ENCODE measurements at places on chromosomes 3 and 15.

- peak; percentile 10 for DNase-seq
Observed at GRCh38 chr3:165983284-165983683, 146.1 kb upstream of the BCHE start.

DNA sequence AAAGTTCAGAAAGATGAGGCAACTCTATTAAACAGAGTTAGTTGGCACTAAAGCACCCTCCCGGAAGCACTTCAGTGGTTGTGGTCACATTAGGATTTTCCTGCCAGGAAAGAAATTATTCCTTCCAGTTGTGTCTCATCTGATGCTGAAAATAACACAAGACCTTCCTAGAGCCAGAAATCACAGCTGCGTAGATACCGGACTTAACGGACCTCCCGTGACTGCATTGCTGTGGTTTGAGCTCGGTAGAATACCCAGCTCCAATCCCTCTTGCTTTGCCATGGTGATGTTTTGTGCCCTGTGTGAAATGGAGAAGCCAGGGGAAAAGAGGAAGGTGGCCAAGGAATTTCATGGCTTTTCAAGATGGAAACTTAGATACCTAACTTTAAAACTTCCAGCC lies 215.0 kb upstream of the IGF1R start:
- DNase-seq: no peak

DNA sequence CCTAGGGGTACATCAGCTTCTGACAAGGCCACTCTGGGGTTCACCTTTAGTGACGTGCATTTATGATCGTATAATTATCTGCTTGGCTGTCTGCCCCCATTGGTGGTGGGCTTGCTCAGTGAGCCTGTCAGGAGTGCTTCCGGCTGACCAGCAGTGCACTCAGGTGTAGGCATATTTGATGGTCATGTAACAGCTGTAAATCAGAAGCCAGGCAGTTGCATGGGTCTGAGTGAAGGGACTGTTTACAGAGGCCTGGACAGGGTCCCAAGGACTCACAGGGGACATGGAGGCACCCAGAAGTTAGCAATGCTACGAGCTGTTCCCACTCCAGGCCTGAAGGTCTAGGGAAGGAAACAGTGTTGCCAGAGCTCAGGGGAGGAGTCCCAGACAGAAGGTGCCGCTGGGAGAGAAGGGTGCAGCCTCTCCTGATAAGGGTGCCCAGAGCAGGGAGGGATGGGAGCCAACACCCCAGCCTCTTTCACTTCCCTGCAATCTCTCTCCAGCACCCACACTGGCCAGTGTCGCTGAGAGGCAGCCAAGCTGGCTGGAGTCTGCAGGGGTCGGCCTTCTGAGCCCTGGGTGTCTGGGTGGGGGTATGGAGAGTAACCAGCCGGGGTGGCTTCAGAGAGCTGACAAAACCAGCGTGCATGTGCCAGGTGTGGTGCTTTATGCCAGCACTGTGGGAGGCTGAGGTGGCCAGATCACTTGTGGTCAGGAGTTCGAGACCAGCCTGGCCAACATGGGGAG lies 61.3 kb upstream of the PRR23E start:
- no peak for DNase-seq

DNA sequence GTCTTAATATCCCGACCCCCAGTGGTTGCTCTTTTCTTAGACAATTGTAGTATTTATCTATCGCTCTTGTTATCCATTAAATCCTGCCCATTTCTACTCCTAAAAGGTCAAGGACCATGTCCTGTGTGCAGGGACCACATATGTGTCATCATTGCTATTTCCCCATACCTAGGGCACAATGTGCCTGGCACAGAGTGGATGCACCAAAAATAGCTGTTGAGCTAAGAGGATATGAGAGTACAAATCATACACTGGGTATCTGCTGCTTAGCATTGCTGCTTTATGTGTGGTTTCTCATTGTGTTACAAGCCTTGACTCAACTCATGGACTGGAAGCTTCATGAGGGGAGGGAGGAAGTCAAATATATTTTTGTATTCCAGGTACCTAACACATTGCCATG lies 3.4 kb upstream of the MITF start:
- DNase-seq: no peak

DNA sequence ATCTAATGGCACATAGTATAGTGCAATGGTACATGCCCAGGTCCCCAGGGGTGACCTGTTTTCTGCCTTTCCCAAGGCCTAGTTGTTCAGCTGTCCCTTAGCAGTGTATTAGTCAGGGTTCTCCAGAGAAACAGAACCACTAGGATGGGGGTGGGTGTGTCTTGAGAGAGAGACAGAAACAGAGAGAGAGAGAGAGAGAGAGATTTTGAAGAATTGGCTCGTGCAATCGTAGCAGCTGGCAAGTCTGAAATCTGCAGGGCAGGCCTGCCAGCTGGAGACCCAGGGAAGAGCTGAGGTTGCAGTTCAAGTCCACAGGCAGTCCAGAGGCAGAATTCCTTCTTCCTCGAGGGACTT lies 90.6 kb upstream of the RNF7 start:
- no peak for DNase-seq

DNA sequence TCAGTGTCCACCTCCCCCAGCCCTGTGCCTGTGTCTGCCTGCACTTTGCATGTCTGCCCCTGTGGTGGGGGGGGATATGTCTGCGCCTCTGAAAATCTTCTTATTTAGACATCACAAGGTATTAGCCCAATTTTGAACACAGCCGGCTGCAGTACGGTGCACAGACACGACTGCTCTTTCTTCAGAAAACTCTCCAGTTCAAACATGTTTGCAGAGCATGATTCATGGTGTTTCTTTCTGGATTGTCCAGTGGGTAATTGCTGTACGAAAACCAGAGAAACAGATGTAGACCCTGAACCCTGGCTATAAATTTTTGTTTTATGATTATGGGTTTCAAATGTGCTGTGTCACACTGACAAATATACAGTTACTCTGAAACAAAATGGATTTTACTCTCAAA lies 3.4 kb upstream of the RARB start:
- DNase-seq: no peak

GRCh38 chr3:120673116-120673515 lies 8.9 kb downstream of the HGD start:
- DNase-seq: no peak

- no peak for DNase-seq
Observed at GRCh38 chr15:93861413-93861812, 369.9 kb upstream of the MCTP2 start.

- peak; percentile 79 for DNase-seq
Observed at GRCh38 chr3:197256836-197257444, 41.5 kb downstream of the DLG1 start.

Measured in NCI-H510A treated with DMSO at 0.1 percent for 48 hours (cell line).